Mammary epithelial cell (primary cell): ENCODE measurements at places on chromosomes 13 and 19. TPM values are rescaled to one million over a fixed set of nuclear protein-coding genes. Genes with fewer than 3 reads are reported as not detected.

DNA sequence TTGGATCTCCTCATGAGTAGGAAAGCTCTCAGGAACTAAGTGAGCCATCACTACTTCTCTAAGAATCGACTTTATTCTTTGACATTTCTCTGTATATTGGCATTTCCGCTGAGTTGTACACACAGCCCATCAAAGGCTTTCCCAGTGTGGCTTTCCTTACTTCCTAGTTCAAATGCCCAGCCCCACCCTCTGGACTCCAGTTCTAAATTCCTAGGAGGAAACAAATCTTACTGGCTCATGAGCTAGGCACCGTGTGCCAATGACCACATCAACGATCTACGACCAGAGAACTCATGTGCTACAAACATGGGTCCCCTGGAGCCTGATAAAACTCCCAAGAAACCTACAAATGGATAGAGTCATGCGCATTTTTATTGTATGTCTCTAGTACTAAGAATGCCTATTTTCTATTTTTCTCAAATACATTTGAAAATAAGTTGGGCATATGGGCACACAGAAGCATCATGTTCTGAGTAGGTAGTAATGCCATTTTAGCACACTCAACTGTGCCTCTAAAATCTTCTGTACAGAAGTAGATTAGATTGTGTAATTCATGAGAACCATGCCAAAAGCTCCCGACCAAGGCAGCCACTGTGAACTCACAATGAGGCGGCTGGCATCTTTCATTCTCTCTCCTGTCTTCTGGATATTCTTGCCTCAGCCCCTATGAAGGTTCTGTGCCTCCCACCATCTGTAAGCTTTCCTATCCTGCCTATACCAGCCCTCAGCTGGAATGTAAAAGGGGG lies 10.5 kb upstream of the RAP2A start:
- no peak for DNase-seq

- DNase-seq = no peak
These were observed 12.8 kb upstream of the ADGRL1 start for GRCh38 chr19:14218620-14219330.

GRCh38 chr13:38941353-38941945 lies 49.2 kb downstream of the STOML3 start:
- DNase-seq = no peak

DNA sequence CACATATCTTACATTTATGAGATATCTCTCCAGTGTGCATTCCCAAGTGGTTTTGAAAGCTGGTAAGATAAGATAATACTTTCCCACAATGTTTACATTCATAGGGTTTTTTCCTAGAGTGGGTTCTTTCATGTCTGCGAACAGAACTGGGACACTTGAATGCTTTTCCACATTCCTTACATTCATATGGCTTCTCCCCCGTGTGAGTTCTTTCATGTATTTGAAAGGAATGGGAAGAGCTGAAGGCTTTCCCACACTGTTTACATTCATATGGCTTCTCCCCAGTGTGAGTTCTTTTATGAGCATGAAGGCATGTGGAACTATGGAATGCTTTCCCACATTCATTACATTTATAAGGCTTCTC lies 19.7 kb downstream of the ZNF433 start:
- DNase-seq = no peak

- no peak for DNase-seq
These were observed 1.3 kb upstream of the CEACAM20 start for GRCh38 chr19:44530777-44531176.

DNA sequence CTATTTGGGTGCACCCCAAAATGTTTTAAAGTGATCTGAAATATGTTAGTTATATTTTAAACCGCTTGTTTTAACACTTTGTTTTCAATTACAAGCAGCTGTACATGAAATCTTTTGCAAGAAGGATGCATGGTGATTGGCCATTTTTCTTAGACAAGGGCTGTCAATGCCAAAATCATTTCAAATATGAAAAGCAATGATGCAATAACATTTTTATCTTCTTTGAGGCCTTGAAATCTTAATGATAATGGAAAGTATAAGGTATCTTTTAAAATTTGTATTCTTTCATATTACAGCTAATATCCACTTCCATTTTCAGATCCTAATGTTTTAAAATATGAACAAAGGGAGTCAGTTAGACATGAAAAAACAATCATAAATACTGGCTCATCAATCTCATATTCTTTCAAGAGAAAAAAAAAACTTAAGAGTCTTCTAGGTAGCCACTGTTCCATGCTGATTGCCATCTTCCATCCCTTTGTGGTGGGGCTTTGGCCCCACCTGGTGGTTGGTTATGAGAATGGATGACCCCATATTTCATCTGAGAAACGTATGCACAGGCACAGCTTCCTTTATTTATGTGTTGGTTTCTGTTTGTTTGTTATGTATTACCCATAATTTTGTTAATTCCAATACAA lies 330.3 kb upstream of the MIR17HG start:
- peak; percentile 42 for DNase-seq

GRCh38 chr13:65500481-65500880 lies 1729.7 kb downstream of the PCDH9 start:
- DNase-seq = no peak

DNA sequence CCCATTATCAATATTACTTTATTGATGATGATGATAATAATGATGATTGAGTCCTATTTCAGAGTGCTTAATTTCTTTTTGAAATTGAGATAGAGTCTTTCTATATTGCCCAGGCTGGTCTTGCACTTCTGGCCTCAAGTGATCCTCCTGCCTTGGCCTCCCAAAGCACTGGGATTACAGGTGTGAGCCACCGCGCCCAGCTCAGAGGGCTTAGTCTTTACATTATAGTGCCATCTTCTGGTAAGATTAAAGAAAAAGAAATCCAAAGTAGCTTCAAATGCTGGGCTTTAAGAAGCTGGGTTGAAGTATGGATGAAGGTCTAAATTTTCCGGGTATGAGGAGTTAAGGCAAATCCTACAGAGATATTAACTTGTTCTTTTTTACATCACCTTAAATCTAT lies 3.4 kb upstream of the ZNF333 start:
- DNase-seq = peak; percentile 5

DNA sequence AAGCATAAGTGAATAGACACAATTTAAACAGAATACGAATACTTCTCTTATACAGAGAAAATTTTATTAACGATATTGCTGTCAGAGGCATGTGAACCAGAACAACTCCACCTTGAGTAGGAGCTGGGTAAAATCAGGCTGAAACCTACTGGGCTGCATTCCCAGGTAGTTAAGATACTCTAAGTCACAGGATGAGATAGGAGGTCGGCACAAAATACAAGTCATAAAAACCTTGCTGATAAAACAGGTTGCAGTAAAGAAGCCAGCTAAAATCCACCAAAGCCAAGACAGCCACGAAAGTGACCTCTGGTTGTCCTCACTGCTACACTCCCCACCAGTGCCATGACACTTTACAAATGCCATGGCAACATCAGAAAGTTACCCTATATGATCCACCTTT lies 49.2 kb upstream of the TRPC4 start:
- peak; percentile 5 for DNase-seq

DNA sequence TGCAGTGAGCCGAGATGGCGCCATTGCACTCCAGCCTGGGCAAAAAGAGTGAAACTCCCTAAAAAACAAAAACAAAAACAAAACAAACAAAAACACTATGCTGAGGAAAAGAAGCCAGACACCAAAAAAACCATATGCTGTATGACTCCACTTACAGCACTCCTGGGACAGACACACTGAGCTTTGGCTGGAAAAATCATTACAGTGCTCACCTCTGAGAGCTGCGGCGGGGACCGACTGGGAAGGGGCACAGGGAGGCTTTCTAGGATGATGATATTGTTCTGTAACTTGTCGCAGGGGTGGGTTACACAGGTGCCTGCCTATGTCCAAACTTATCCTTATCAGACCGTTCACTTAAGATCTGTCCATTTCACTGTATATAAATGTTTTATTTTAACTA lies 7.8 kb downstream of the PNMA8A start:
- no peak for DNase-seq

DNA sequence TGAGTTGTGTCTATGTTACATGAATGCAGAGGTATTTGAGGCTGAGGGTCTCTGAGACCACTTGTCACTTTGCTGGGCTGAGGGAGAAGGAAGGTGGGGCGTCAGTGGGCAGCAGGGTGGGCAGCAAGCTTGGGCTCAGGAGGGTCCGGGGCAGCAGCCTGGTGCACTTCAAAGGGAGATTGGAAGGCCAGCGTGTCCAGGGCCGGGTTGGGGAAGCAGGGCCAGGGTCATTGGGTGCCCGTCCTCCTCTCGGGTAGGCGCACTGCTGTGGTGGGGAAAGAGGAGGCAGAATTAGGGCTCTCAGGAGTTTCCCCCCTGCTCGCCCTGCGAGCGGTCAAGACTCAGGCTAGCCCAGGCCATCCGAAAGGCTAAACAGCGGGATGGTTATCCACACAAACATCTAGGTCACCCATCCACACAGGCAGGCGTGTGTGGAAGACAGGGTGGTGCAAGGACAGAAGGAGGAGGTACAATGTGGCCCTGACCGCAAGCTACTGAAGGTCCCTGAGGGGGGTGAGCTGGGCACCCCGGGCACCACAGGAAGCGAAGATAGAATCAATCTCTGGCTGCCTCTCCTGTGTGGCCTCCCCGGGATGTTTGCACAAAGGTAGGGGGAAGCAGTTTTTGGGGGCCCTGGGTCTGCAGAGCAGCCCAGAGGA lies 37.7 kb downstream of the MYO9B start:
- no peak for DNase-seq

GRCh38 chr13:113109151-113110047 lies 3.8 kb downstream of the F7 start:
- no peak for DNase-seq

- DNase-seq = no peak
These were observed 19.0 kb downstream of the NUMBL start for GRCh38 chr19:40671404-40671803.

GRCh38 chr19:34793565-34793964 lies 20.6 kb upstream of the ZNF599 start:
- no peak for DNase-seq

GRCh38 chr19:7665076-7665475 lies 3.8 kb upstream of the RETN start:
- DNase-seq = no peak

- DNase-seq = no peak
These were observed 78.9 kb upstream of the OLFM4 start for GRCh38 chr13:52949742-52950141.

- no peak for DNase-seq
These were observed 3.5 kb downstream of the KCNA7 start for GRCh38 chr19:49069026-49069425.

GRCh38 chr19:13078381-13078780 lies 24.3 kb downstream of the LYL1 start:
- DNase-seq = no peak

DNA sequence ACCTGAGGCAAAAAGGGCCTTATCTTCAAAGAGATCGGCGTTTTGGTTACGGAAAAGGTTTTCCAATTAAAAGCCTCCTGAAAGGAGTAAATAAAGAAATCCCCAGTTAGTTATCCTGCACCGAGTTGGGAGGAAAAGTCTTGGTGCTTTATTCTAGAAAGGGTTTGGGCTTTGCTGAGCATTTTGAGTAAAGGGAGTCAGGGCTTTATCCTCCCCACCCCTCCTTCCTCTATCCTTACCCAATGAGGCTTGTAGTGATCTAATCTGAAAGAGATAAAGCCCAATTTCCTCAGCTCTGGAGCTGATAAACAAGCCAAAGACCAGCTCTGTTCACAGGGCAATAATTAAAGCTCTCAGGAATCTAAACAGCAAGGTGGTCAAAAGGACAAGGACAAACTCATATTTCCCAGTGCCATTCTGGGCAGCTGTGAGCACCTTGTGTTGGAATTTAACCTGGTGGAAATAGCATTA lies 188.9 kb upstream of the TSC22D1 start:
- no peak for DNase-seq

- DNase-seq = peak; percentile 85
These were observed 59.6 kb downstream of the MYO9B start for GRCh38 chr19:17135001-17135853.

DNA sequence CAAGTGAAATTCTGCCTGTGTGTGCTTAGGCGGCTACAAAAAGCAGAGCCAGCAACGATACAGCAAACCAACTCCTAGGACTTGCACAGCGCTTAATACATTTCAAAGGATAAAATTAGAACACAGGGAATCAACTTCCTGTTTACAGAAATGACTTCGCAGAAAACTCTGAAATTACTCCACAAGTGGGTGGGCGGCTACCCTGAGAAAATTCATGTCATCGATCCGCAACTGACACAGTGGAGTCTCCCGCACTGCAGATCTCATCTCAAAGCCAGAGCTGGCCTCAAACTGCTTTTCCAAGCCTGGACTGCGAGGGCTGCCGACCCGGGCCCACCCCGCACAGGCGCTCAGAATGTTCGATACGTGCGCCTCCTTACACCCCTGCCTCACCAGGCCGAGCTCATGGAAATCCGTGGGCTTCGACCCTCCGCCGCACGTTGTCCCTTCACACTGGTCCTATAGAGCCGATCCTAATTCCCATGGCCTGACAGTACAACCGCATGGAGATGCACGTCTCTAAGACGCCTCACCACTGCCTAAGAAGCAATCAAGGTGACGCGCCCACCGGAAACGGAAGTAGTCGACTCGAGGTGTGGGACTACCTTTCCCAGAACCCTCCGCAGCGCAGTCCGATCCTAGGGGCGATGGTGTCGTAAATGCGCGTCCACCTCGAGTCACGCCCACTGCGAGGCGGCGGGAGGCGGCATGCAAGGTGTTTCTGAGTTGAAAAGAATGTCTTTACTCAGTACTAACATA lies at the start of gene ZNF229:
Gene ZNF229 (minus strand): TSS at position 557 of the 759 bp plus-strand sequence. CDS start 5,625 bp downstream, outside the sequence.
- peak; percentile 93 for DNase-seq

GRCh38 chr13:52446265-52446664 lies 4.2 kb downstream of the VPS36 start:
- peak; percentile 60 for DNase-seq

DNA sequence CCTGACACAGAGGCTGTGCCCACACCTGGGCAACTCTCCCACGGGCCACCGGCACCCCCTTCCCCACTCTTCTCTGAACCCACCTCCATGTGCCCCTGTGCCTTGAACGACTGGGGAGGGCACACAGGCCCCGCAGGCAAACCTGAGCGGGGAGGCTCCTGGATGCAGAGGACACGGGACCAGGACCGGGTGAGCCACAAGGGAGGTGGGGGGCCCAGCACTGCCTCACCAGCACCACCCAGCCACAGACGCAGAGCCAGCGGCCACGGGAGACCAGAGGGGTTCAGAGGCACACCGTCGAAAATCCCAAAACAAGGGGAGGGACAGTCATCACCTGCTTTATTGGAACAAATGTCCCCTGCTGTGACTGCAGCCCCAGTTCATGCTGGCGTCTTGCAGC lies 49.4 kb downstream of the STK24 start:
- no peak for DNase-seq

GRCh38 chr19:41330946-41331678 lies 21.1 kb downstream of the CCDC97 start:
- no peak for DNase-seq

The PDX1 gene
- not detected for polyA plus RNA-seq

The TUBA3C gene
- not detected for polyA plus RNA-seq

The ZNF135 gene
- 0.26 TPM for polyA plus RNA-seq

The ZNF534 gene
- polyA plus RNA-seq = not detected

The CBARP gene
- 0.88 TPM for polyA plus RNA-seq

The NKG7 gene
- not detected for polyA plus RNA-seq

The GIPR gene
- polyA plus RNA-seq = 0.60 TPM

The C13orf46 gene
- 0.09 TPM for polyA plus RNA-seq

The SELENOV gene
- polyA plus RNA-seq = not detected

The C19orf38 gene
- 0.07 TPM for polyA plus RNA-seq

The ZNF160 gene
- 10.1 TPM for polyA plus RNA-seq

The ETV2 gene
- 0.37 TPM for polyA plus RNA-seq

The CCNA1 gene
- polyA plus RNA-seq = 34.6 TPM

The NLRP4 gene
- not detected for polyA plus RNA-seq

The DLL3 gene
- 1.9 TPM for polyA plus RNA-seq

The SPTBN4 gene
- 0.29 TPM for polyA plus RNA-seq

The NLRP7 gene
- not detected for polyA plus RNA-seq

The MATK gene
- not detected for polyA plus RNA-seq

The EIF3K gene
- 490 TPM for polyA plus RNA-seq
